ENCODE measurements at places on chromosomes 16 and 17.

DNA sequence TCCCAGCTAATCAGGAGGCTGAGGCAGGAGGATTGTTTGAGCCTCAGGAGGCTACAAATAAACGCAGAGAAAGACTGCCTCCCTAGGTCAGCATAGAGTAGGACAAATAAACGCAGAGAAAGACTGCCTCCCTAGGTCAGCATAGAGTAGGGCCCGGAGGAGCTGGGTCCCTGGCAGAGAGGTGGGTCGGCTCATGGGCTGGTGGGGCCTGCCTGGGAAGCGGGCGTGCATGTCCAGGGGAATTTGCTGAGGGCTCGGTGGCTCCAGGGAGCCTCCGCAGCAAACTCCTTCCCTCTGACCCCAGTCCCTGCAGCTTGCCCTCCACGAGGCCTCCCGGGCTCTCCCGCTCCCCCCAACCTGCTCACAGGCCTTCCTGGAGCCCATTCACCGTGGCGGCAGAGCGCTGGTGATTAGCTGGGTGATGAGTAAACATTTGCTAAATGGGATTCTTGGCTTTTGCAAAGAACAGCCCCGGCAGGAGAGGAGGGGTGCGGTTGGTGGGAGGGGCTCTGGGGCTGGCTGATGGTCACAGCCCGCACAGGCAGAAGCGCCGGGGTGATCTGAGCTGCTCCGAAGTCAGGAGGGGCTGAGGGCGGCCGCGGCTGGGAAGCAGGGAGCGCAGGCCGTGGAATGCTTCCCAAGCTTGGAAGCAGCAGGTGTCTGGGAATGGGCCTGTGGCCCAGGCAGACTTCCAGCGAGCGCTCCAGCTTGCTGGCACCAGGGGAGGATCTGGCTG is 93.1 kb downstream of the RTN4RL1 start:
- peak; percentile 69 for DNase-seq

GRCh38 chr16:85975451-85975981 is 76.6 kb downstream of the IRF8 start:
- DNase-seq, result no peak

- DNase-seq, result no peak
These were observed 10.3 kb upstream of the RMI2 start for GRCh38 chr16:11334831-11335404.

DNA sequence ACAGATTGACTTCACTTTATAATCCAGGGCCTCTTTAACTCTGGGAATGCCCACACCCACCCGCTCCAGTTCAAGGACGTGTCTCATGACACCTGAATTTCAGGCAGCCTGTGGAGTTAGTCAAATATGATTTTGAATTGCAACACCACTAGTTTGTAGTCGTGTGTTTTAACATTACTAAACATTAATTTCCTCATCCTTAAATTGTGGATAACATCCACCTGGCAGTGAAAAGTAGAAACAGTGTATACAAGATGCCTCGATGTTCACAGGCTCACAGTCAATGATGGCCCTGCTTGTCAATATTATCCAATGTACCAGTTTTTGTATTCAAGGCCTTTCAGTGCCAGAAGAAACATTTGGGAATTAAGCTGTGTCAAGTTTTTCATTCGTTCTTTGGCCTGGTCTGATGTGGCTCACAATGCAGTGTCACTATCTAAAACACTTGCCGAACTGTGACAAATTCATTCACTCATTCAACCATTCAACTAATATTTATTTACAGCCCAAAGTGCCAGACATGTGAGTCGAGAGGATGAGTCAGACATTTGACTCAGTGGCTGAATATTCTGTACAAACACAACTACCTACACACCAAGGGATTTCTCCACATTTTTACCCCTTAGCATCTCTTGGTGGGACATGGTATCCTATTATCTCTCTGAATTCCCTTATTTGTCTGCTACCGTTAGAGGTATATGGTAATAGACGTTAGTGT is 1.4 kb downstream of the MEIOB start:
- no peak for DNase-seq

- no peak for DNase-seq
These were observed 273.7 kb downstream of the SOX9 start for GRCh38 chr17:72394531-72394930.

DNA sequence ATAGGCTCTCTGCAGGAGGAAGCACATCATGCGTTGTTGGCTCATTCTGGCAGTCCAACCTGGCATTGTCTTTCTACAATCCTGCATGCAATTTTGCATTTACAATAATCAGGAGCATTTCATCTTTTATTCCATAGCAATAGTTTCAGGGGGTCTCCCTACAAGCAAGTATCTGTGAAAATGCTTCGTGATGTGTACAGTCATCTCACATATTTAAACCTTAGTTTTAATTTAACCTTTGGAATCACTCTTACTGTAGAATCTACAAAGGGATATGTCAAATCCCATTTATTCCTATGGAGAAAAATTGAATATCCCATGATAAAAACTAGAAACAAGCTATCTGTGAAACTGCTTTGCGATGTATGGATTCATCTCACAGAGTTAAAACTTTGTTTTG is 112.0 kb upstream of the WSB1 start:
- DNase-seq, result no peak

- DNase-seq, result no peak
These were observed 5.6 kb upstream of the MTSS2 start for GRCh38 chr16:70691223-70692129.

GRCh38 chr17:27945333-27945616 is 52.1 kb upstream of the LYRM9 start:
- no peak for DNase-seq

DNA sequence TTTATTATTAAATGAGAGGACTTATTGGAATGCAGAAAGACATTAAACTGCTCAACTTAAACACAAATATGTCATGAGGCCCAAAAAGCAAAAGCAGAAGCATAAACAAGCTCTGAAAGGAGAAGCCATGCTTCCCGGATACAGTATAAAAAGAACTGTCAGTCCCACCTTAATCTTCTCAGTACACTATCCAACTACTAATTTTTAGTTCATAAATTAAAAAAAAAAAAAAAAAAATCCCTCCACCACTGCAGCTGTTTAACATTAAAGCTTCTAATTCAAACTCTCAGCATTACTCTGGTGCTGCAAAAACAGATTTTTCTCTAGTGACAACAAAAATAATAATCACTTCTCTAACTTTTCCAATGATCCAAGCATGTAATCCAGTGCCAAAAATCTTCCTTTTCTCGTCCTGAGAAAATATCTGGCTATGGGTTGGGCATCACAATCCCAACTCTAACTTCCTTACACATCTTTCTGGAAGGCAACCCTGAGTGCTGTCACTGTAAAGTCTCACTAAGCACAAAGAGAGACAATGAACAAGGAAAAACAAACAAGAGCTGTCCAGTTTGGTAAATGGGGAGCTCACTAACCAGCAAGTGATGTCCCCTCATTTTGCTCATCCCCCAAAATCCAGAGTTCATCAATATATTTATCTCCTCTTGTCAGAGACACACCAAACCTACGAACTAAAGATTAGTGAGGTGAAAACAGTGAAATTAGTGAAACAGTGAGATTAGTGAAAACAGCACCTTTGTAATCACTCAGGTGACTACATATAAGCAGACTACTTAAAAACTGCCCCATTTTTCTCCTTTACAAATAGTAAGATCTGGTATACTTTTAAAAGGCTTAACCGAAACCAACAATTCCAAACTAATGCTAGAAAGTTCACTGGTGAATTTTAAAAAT is 5.5 kb downstream of the USP32 start:
- no peak for DNase-seq

- no peak for DNase-seq
These were observed 14.8 kb upstream of the HS3ST2 start for GRCh38 chr16:22799113-22799512.

GRCh38 chr16:49061137-49061714 is 220.4 kb downstream of the CBLN1 start:
- DNase-seq, result no peak

DNA sequence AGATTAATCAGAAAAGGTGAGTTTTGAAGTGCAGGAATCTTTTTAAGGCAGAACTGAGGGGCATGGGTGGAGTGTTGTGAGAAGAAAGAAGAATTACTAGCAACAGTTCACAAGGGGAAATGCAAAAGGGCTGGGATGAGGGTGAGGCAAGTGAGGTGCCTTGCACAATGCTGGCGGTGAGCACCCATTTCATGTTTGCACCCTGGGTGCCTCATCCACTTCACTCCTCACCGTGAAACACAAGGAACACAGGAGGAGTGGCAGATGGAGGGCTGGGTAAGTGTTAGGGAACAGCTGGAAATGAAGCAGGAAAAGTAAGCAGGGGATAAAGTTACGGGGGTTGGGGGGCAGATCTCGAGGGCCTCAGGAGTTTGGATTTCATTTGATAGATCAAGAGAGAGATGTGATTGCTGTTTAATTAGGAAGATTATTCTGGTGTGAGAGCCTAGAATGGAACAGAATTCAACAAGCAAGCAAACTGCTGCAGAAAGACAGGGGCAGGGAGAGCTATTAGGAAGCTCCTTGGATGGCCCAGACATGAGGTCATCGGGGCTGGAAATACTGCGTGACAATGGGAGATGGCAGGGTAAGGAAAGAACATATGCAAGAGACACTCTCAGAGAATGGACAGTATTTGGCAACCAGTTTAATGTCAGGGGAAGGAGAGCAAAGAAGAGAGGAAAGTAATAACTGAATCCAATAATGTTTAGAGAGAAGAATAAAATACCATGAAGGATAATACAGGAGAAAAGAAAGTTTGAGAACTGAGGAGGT is 8.3 kb upstream of the HEATR6 start:
- DNase-seq, result peak; percentile 30

- DNase-seq, result peak; percentile 55
These were observed 244.9 kb downstream of the STX8 start for GRCh38 chr17:9330611-9331271.

- DNase-seq, result peak; percentile 72
These were observed 6.0 kb upstream of the GFAP start for GRCh38 chr17:44921122-44921882.

DNA sequence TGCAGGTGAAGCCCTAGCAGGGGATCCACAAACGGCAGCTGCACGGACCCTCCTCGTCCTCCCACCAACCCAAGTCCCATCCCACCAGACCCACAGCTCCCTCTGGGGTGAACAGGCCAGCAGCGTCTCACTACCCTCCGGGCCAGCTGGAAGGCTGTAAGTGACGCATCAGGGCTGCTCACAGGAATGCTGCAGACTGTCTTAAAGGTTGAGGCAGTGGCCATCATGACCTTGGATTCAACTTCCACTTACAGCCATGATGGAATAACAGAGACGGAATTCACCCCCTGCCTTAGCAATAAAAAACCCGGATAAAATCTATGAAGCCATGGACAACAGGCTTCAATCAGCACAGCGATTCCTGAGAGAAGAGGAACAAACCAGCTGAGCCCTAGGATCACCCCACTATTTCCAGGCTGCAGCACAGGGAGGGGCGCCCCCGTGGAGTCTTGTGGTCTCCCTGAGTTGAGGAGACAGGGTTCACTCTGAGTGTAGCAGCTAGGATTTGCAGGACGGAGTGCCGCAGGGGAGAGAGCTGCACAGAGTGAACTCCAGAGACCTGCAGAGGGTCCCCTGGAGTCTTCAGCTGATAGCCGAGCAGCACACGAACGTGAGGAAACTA is 10.5 kb downstream of the FAM83G start:
- no peak for DNase-seq

- DNase-seq, result peak; percentile 7
These were observed 234.6 kb downstream of the TMEM114 start for GRCh38 chr16:8355675-8356074.

GRCh38 chr17:6924208-6924607 is 71.6 kb upstream of the ALOX12 start:
- no peak for DNase-seq

DNA sequence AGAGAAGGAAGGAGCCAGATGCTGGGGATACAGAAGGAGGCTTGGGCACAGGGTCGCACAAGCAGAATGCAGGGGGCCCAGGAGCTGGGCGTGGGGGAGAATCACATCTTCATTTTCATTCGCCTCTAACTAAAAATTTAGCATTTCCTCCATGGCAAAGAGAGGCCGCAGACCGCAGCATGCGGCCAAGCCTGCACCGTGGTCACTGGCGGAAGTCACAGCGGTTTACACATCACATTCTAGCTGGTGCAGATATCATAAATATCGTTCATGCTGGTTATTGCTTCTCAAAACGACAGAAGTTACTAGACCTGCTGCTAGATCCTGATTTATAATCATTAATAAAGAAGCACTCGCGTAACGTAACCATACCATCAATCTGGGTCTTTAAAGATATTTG is 162.0 kb downstream of the NTN1 start:
- DNase-seq, result no peak

GRCh38 chr16:83826146-83826913 is 18.6 kb downstream of the HSBP1 start:
- DNase-seq, result peak; percentile 89

- DNase-seq, result peak; percentile 38
These were observed 182.3 kb upstream of the GSE1 start for GRCh38 chr16:85430523-85431421.

DNA sequence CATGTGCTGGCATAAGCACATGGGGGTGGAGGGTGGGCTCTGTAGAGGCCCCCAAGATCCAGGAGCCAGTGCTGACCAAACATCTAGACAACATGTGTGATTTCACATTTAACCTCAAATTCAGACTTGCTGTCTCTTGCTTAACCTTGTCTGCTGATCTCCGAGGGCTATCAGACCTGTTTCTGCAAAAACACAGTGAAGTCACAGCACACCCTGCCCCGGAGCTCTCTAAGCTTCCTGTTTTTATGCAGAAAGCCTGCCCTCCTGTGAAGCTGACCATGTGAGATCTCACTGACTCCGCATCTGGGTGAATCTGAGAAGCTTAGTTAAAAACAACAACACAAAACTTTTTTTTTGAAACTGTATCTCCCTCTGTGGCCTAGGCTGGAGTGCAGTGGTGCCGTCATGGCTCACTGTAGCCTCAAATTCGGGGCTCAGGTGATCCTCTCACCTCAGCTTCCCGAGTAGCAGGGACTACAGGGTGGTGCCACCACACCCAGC is 6.6 kb upstream of the DPEP2 start:
- DNase-seq, result peak; percentile 75

- no peak for DNase-seq
These were observed 34.7 kb upstream of the AKAP1 start for GRCh38 chr17:57050306-57050705.

- DNase-seq, result no peak
These were observed 27.5 kb downstream of the TMEM238L start for GRCh38 chr17:10776381-10776780.

- no peak for DNase-seq
These were observed 31.3 kb downstream of the GRIN2A start for GRCh38 chr16:10150906-10151305.

GRCh38 chr17:15882058-15882720 is 62.7 kb upstream of the ADORA2B start:
- DNase-seq, result peak; percentile 70

DNA sequence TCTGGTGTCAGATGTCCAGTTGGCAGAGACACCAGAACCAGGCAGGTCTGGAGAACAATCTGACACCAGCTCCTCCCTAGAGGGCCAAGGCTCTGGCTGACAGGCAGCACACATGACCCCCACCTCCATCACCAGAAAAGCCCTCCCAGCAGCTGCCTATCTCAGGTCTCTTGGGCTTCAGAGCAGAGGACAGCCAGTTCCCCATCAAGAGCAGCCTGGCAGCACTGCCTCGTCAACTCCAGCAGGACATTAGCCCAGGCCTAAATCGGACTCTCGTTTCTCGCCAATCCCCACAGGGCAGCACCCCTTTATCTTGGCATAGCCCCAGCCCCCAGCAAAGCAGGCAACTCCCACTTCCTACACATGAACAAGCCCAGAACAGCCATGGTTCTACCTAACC is 4.4 kb downstream of the JUP start:
- DNase-seq, result no peak

GRCh38 chr16:50335196-50335958 is 33.4 kb downstream of the BRD7 start:
- no peak for DNase-seq

- no peak for DNase-seq
These were observed 46.0 kb downstream of the CDH11 start for GRCh38 chr16:65075877-65076276.
